CD4-positive, alpha-beta memory T cell (primary cell): ENCODE measurements at places on chromosomes 11 and 22. TPM values are rescaled to one million over a fixed set of nuclear protein-coding genes. Genes with fewer than 3 reads are reported as not detected.
A peak's percentile ranks its signal among the peaks of the same experiment; 100 is the strongest.

DNA sequence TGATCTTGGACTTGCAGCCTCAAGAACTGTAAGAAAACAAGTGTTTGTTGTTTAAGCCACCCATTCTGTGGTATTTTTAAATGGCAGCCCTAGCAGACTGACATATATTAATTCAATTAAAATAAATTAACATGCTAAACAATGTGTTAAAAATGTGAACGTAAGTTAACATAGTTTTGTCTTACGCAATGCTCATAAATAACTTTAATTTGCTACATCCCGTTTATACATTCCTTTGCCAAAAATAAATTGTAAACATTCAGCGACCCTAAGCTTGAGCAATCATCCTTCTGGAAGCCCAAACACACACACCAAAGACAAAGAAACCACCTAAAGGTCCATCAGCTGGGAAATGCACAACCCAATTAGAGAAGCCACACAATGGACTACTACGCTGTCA lies 70.4 kb downstream of the CELSR1 start:
- no peak overlapping the region for H3K4me3 ChIP-seq
- no peak overlapping the region for H3K27ac ChIP-seq
- no peaks in the 10 kb centered on the region for H3K36me3 ChIP-seq
- H3K27me3 ChIP-seq: no peaks in the 10 kb centered on the region

POTEH gene
- polyA plus RNA-seq: not detected

OR51E2 gene
- not detected for polyA plus RNA-seq

SMC1B gene
- not detected for polyA plus RNA-seq

- no peak overlapping the region for H3K4me3 ChIP-seq
- H3K36me3 ChIP-seq: peaks cover 37% of the 10 kb centered on the region
- DNase-seq: no peak
- H3K4me1 ChIP-seq: peaks cover 72% of the 10 kb centered on the region
Observed at GRCh38 chr11:6607190-6607795, 3.7 kb downstream of the ILK start.

GRCh38 chr22:44537467-44537866 lies 39.4 kb upstream of the RTL6 start:
- no peak for DNase-seq
- H3K4me1 ChIP-seq: no peaks in the 10 kb centered on the region
- H3K36me3 ChIP-seq: no peaks in the 10 kb centered on the region
- H3K27ac ChIP-seq: no peak overlapping the region
- H3K4me3 ChIP-seq: no peak overlapping the region

KRTAP5-2 gene
- not detected for polyA plus RNA-seq

DNA sequence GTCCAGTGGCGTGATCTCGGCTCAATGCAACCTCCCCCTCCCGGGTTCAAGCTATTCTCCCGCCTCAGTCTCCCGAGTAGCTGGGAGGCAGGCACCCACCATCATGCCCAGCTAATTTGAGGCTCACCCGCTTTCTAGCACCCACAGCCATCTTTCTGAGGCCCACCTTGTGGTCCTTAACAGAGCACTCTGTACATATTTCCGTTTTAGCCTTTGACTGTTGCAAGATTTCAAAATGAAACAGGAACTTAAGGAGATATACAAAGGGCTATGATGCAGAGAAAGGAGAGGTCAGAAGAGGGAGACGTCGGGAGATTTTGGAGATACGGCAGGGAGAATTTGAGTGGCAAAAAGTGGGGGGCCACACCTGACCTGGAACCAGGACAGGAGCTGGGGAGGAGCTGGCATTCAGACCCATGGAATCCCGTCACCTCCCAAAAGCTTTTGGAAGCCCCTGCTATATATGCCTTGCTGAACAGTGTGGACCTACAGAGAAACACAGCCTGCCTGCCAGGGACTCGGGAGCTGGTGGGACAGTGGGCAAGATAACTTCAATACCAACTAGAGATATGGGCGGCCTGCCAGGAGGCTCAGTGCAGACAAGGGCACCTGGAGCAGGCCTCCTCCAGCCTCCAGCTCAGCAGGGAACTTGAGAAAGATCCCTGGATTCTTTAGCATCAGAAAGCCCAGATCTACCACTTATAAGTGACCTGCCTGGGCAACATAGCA lies 8.0 kb upstream of the CLCF1 start:
- peaks cover 6% of the 10 kb centered on the region for H3K4me1 ChIP-seq
- no peak for DNase-seq
- no peaks in the 10 kb centered on the region for H3K36me3 ChIP-seq
- H3K27me3 ChIP-seq: no peaks in the 10 kb centered on the region
- H3K4me3 ChIP-seq: no peak overlapping the region

IL18 gene
- polyA plus RNA-seq: not detected

DNA sequence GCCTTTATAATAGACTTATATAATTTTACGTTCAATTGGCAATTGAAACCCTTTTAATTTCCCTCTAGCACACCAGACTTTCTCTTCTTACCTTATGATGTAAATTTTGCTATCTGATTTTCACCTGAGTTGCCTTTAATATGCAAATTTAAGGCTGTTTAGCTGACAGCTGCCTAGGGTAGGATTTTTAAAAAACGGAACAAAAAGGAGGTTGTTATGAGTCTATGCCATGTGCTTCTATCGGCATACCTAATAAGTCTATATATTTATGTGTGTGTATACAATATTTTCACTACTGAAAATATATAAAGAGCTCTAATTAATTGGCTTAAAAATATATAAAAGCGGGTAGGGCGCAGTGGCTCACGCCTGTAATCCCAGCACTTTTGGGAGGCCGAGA lies 11.8 kb upstream of the SELENOH start:
- H3K4me3 ChIP-seq: no peak overlapping the region
- H3K4me1 ChIP-seq: no peaks in the 10 kb centered on the region

OR8U1 gene
- not detected for polyA plus RNA-seq

ART5 gene
- polyA plus RNA-seq: not detected

OR10D3 gene
- polyA plus RNA-seq: not detected

APOL4 gene
- polyA plus RNA-seq: not detected

LRRC56 gene
- polyA plus RNA-seq: 1.5 TPM

OR5A2 gene
- polyA plus RNA-seq: not detected

KBTBD4 gene
- 71.9 TPM for polyA plus RNA-seq

DNA sequence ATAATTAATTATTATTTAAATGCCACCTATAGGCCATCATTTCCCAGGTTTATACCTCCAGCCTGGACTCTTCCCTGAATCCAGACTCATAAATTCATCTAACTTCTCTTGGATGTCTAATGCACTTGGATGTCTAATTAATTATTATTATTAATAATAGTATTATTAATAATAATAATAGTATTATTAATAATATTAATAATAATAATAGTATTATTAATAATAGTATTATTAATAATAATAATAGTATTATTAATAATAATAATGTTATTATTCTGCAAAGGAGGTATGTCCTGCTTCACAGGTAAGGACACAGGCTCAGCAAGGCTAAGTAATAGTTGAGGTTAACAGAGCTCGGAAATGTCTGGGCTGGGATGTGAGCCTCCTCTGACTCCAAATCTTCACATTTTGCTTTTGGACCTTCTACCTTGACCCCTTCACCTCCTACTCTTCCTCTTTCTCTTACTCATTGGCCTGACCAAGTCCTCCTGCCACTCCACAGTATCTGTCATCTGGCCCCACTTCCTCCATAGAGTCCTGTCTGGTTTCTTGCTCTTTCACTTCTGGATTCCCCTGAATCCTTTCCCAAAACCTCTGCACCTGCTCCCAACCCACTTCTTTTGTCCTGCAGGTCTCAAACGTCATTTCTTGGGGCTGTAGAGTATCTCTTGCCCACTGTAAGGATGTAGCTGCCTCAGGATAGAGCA lies 8.0 kb downstream of the RIBC2 start:
- no peak overlapping the region for H3K27ac ChIP-seq
- no peak for DNase-seq
- no peak overlapping the region for H3K4me3 ChIP-seq
- no peaks in the 10 kb centered on the region for H3K36me3 ChIP-seq

MYBPC3 gene
- not detected for polyA plus RNA-seq

GRCh38 chr11:119599864-119600541 lies 129.0 kb downstream of the NECTIN1 start:
- H3K36me3 ChIP-seq: no peaks in the 10 kb centered on the region
- no peaks in the 10 kb centered on the region for H3K4me1 ChIP-seq
- no peak overlapping the region for H3K27ac ChIP-seq

LMO1 gene
- polyA plus RNA-seq: not detected

DNA sequence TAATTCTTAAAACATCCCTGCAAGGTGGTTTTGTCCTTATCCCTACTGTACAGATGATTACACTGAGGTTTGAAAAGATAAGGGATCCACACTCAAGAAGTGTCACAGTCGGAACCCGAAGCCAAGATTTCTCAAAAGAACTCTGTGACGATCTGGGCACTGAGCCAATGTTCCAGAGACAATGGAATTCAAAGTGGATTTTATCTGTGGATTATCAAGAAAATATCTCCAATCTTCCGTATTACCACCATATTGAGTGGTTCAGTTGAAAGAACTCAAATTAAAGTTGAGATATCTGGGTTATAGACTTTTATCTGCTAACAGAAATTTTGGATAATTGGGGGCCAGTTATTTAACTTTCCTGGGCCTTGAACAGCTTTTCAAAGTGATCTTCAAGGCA lies 100.0 kb upstream of the GRAMD1B start:
- no peak for DNase-seq
- no peak overlapping the region for H3K4me3 ChIP-seq
- H3K27me3 ChIP-seq: no peaks in the 10 kb centered on the region
- no peaks in the 10 kb centered on the region for H3K4me1 ChIP-seq
- H3K27ac ChIP-seq: no peak overlapping the region

DNA sequence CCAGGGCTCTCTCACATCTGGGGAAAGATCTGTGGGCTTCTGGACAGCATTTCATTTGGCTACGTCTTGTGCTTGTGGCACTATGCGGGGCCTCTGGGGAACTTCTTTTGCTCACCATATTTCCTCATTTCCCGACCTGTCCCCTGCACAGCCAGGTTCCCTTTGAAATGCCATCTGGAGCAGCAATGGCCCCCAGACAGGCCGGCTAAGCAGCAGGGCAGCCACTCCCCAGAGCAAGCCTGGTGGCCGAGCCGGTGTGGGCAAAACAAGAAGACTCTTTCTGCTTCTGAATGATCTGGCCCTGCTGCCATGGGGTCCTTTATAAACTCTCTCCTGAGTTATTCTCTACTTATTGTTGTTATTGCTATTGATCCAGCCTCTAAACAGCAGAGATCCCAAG lies 190.7 kb upstream of the NECTIN1 start:
- H3K4me1 ChIP-seq: no peaks in the 10 kb centered on the region
- DNase-seq: no peak
- no peak overlapping the region for H3K27ac ChIP-seq
- H3K36me3 ChIP-seq: no peaks in the 10 kb centered on the region
- no peaks in the 10 kb centered on the region for H3K27me3 ChIP-seq

GRCh38 chr11:113862435-113862834 lies 12.9 kb downstream of the USP28 start:
- no peak overlapping the region for H3K4me3 ChIP-seq
- H3K27me3 ChIP-seq: no peaks in the 10 kb centered on the region
- no peak for DNase-seq
- peaks cover 10% of the 10 kb centered on the region for H3K4me1 ChIP-seq
- no peak overlapping the region for H3K27ac ChIP-seq

DNA sequence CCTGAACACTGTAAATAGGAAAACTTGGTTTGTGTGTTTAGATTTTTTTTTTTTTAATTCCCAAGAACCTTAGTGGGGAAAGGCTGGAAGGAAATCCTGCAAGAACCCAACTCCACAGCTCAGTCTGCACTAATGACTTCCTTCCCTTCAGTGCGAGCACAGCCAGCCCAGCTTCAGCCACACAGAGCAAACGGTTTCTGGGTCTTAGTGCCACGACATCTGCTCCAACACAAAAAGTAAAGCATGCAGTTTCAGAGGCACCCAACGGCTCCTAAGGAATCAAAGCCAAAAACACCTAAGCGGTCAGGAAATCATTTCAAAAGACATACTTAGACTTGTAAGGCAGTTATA lies 236.1 kb downstream of the TTC28 start:
- H3K27me3 ChIP-seq: peaks cover 10% of the 10 kb centered on the region
- H3K36me3 ChIP-seq: no peaks in the 10 kb centered on the region
- H3K4me1 ChIP-seq: peaks cover 12% of the 10 kb centered on the region
- no peak overlapping the region for H3K27ac ChIP-seq
- peak; percentile 10 for DNase-seq

TMEM109 gene
- polyA plus RNA-seq: 333 TPM

DNA sequence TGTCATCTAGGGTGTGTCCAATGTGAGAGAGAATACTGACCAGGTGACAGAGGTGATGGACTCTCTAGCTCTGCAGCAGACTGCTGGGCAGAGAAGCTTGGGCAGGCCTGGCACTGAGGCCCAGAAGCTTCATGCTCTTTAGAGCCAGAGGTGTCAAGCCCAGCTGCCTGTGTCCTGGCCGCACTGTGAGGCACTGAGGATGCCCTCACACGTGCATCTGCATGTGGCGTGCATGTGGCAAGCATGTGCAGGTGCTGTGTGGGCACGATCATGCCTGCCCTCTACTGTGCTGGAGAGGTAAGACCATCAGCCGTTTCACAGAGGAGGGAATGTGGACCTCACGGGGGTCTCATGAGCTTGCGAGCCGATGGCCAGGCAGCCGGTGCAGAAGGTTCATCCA lies 15.8 kb upstream of the TXNRD2 start:
- H3K36me3 ChIP-seq: no peaks in the 10 kb centered on the region
- H3K4me3 ChIP-seq: no peak overlapping the region
- H3K4me1 ChIP-seq: peaks cover 8% of the 10 kb centered on the region

SSTR3 gene
- 0.50 TPM for polyA plus RNA-seq

GRCh38 chr22:44033694-44034093 lies 9.6 kb downstream of the PARVB start:
- H3K27ac ChIP-seq: no peak overlapping the region
- no peak overlapping the region for H3K4me3 ChIP-seq
- no peak for DNase-seq

DNA sequence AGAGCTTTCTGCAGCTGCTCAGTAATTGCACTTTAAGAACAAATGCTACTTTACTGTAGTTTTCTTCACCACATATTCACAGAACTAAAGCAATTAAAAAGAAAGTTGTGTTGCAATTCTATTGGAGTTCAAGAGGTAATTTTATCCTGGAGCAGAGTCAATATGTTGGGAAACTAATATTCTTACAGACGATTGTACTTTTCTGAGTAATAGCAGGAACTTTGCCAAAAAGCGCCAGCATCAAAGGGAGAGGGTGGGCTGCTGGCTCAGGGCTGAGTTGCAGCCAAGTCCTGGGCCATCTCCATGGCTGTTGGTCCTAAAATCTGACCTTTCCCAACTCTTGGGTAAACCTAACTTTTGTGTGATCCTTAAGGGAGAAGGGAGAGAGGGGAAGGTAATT lies 73.6 kb upstream of the MYO18B start:
- no peak for DNase-seq
- no peak overlapping the region for H3K27ac ChIP-seq
- no peaks in the 10 kb centered on the region for H3K27me3 ChIP-seq
- no peaks in the 10 kb centered on the region for H3K4me1 ChIP-seq
- no peaks in the 10 kb centered on the region for H3K36me3 ChIP-seq
- H3K4me3 ChIP-seq: no peak overlapping the region

YPEL4 gene
- 0.23 TPM for polyA plus RNA-seq

GRCh38 chr11:45500451-45500850 lies 165.0 kb downstream of the CHST1 start:
- no peak overlapping the region for H3K27ac ChIP-seq
- no peak for DNase-seq
- H3K4me3 ChIP-seq: no peak overlapping the region
- H3K4me1 ChIP-seq: no peaks in the 10 kb centered on the region
- peaks cover 3% of the 10 kb centered on the region for H3K27me3 ChIP-seq
